ENCODE measurements at places on chromosomes 16 and 17. TPM values are rescaled to one million over a fixed set of nuclear protein-coding genes. Genes with fewer than 3 reads are reported as not detected.

DNAH3 gene
- total RNA-seq = 0.03 TPM

HSPB9 gene
- not detected for total RNA-seq

CD300LB gene
- not detected for total RNA-seq

SULT1A4 gene
- total RNA-seq = 2.0 TPM

RRN3 gene
- total RNA-seq = 45.4 TPM

AHSP gene
- total RNA-seq = not detected

DNASE1L2 gene
- 3.7 TPM for total RNA-seq

SLC52A1 gene
- not detected for total RNA-seq

LRRC37B gene
- 6.8 TPM for total RNA-seq

OXLD1 gene
- 66.8 TPM for total RNA-seq

ACSM2B gene
- not detected for total RNA-seq

ACSM3 gene
- total RNA-seq = 0.45 TPM

CD300E gene
- not detected for total RNA-seq

KCNH6 gene
- total RNA-seq = not detected

TNFRSF13B gene
- total RNA-seq = not detected

CCDC137 gene
- 47.3 TPM for total RNA-seq

GH2 gene
- total RNA-seq = not detected

ST3GAL2 gene
- total RNA-seq = 27.9 TPM

CA7 gene
- total RNA-seq = not detected

KIFC3 gene
- total RNA-seq = 140 TPM

Measured in HT1080 (cell line).